Vagina (tissue), 2 donors: ENCODE measurements at places on chromosomes 6 and 20.

- DNase-seq = no peak
These were observed 620.1 kb downstream of the COL12A1 start for GRCh38 chr6:74585753-74586152.

GRCh38 chr6:113578691-113579090, 278.5 kb upstream of the MARCKS start:
- no peak for DNase-seq

DNA sequence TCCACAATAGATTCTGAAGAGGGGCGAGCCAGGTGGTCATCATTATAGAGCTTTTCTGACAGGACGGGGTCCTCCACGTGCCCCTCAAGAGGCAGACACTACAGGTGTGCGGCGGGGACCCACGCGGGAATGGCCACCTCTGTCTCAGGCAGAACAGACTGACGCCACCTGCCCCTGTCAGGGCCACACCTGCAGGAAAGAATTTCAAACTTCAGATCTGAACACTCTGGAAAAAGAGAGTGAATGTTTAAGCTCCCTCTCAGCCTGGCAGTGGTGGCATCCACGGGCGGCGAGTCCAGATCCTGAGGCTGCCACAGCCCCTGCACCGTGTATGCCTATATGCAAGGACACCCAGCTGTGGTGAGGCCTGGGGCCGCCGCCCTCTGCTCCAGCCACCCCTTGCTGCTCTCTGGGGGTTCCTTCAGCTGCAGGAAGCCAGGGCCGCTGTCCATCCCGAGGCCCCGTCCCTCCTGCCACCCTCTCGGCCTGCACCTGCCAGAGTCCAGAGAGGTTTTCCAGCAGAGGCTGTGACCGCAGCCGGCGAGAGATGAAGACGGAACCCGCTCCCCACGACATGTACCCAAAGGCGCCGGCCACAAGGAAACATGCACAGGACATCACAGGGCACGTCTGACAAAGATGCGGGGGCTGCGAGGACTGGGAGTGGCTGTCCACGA, 234.9 kb downstream of the ERMARD start:
- no peak for DNase-seq

DNA sequence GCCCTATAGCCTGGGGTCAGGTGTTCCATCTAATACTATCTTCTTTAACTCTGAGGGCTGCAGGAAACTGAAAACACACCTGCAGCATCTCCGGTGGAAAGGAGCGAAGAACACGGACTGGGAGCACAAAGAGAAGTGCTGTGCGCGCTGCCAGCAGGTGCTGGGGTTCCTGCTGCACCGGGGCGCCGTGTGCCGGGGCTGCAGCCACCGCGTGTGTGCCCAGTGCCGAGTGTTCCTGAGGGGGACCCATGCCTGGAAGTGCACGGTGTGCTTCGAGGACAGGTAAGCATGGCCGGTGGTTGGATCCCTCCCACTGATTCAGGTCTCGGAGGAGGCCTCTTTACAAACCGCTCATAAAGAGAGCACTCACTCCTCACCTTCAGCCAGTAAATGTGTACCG, 15.5 kb downstream of the SYTL3 start:
- DNase-seq = no peak

DNA sequence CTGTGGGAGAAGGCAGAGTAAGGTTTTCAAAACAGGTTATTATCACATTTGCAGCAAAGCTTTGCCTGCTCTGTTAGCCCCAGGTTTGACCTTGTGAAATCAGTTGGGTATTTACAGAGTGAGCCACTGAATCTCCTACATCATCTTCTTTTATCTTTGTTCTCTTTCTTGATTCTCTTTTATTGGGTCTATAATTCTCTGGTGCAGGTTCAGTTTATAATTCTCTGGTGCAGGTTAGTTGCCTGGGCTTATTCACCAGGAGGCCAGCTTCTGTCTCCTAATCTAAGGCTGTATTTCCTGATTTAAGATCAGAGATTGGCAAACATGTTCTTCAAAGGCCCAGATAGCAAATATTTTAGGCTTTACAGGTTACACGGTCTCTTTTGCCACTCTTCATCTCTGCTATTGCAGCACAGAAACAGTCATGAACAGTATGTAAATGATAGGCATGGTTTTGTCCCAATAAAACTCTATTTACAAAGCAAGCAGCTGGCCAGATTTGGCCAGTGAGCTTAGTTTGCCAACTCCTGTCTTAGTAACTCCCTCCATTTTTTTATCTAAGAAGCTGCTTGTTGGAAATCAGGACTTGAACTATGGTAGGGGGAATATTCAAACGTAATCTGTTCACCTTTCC, 205.0 kb upstream of the RIMS1 start:
- DNase-seq = no peak

DNA sequence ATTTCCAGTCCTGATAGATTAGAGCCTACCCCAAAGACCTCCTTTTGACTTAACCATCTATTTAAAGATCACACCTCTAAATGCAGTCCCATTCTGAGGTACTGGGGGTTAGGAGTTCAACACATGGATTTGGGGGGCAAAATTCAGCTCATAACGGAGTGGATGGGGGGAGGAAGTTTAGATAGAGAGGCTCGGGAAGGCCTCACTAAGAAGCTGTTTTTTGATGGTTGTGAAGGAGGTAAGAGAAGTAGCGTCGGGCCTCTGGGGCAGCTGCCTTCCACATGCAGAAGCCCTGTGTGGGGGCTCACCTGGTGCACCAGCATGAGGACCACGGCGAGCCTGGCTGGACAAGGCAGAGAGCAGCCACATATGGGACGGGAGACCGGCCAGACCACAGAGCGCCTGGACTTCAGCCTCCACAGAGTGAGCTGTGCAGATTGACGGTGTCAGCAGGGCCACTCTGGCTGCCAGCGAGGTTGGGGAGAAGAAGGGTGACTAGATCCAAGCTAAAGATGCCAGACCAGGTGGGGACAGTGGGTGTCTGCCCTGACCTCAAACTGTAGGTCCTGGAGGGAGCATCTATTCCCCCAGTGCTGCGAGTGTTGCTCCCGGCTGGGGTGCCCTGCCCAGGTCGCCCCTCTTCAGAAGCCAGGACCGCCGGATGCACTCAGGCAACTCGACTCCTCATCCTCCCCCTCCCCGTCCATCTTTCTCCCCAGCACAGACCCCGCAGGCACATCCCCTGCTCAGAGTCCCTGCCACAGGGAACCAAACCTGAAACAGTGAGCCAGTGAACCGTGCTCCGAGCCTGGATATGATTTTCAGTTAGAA, 5.1 kb upstream of the SYNJ2 start:
- no peak for DNase-seq

DNA sequence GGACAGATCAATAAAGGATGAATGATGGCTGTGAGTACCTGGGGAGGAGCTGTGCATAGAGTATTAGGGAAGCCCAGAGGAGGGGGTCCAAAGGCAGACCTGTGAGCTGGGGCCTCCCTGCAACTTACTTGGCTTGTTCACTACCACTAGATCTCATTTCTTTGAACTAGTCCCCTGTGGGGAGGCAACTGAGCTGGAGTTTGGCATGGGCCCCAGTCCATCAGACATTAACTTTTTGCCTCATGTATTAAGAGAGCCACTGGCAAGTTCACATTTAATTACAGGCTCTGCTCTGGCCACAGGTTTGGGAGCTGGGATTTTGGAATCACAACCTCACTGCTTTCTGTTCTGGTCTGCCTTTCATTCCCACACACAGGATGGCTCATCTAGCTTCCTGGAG, 254.1 kb downstream of the PRL start:
- no peak for DNase-seq

DNA sequence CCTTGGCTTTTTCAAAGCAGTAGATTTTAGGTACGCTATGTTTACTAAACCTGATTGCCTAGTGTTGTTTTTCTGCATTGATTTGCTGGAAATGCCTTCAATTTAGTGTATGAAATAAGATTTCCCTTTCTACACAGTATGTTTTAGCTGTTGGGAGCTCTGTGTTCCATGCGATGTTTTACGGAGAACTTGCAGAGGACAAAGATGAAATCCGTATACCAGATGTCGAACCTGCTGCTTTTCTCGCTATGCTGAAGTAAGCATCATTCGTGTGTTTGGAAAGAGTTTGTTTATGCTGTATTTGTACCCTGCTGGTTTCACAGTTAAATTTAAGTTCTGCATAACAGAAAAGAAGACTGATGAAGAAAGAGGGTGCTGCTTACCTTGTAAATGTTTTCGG, 1.9 kb downstream of the BTBD3 start:
- no peak for DNase-seq

- no peak for DNase-seq
These were observed 33.0 kb upstream of the KIAA1586 start for GRCh38 chr6:57013521-57013926.

GRCh38 chr6:33886673-33887144, 82.9 kb upstream of the MLN start:
- no peak for DNase-seq

DNA sequence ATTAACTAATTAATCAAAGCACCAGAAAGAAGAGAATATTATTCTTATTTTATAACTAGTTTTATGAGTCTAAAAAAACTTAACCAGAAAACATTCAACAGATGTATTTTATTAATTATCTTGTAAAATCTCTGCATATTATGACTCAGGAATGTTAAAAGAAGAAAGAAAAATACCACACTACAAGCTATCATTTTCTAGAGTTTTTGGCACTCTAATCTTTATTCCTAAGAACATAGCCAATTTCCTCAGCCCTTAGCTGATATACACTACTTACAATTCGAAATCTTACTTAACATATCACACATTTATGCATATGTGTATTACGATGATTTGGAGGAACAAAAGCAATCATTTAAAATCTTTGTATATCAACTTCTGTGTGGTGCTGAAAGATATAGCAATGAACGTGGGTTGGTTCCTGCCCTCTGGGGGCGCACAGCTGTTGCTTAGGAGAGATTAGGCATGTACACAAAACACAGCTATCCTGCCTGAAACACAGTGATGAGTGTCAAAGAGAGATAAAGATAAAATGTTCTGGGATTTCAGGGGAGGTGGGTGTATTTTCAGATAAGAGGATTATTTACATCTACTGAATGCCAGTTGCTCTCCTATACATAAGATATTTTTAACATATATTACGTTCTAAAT, 404.5 kb downstream of the SYNE1 start:
- no peak for DNase-seq

DNA sequence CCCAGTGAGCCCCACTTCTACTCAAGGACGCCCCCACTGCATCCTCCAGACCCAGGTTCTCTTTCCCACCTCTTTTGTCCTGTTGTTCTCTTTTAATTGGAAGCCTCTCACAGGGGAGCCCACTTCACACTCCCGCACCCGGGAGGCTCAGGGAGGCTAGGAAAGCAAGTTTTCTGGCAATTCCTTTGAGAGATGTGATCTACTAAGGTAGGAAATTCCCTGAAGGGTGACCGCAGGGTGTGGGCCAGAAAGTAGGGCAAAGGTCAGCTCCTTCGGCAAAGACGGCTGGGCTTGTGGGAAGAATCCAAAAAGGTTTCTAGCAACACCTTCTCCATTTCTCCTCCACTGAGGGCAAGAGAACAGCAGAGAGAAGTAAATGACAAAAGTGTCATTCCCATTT, 98.1 kb upstream of the PTPN1 start:
- no peak for DNase-seq

DNA sequence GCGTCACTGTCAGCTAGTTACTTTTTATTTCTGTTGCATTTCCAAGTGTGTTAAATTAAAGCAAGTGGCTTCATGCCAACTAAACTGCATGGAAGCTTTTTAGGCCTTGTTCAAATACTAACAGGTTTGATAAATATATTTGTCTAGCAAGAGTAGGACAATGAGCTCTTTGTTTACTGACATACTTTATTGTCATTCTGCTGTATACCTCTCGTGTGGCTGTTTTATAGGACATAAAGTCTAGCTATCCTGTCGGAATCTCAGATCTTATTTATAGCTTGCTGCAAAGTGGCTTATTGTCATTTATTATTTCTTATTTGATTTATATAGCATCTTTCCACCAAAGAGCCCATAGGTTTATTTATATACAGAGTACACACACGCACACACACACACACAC, 711.1 kb downstream of the KIF16B start:
- no peak for DNase-seq

DNA sequence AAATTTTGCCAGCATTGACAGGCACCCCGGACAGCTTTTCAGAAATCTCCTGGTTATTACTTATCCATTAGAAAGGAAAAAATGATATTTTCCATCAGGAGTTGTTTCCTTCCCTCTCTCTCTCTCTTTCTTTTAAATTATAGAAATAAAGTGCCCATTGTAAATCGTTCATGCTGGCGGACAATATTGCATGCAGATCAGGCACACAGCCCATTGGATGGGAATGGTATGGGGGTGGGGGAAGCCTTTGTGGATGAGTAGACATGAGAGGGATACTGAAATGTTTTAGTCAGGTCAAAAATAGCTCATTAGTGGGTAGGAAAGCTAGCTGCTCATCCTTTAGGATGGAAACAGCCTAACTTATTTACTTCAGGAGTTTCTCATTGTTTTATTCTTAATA, 764.9 kb upstream of the MMS22L start:
- DNase-seq = no peak

GRCh38 chr6:159982731-159983506, 14.0 kb downstream of the IGF2R start:
- no peak for DNase-seq

GRCh38 chr6:16483315-16483875, 245.0 kb downstream of the GMPR start:
- no peak for DNase-seq

DNA sequence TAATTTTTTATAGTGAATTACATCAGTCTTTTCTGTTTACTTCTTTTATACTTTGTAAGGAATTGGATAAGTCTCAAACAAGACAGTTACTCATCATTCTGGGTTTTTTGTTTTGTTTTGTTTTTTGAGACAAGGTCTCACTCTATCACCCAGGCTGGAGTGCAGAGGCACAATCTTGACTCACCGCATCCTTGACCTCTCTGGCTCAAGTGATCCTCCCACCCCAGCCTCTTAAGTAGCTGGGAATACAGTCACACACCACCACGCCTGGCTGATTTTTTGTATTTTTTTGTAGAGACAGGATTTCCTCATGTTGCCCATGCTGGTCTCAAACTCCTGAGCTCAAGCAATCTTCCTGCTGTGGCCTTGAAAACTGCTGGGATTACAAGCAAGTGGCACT, 524.3 kb downstream of the EYS start:
- no peak for DNase-seq

DNA sequence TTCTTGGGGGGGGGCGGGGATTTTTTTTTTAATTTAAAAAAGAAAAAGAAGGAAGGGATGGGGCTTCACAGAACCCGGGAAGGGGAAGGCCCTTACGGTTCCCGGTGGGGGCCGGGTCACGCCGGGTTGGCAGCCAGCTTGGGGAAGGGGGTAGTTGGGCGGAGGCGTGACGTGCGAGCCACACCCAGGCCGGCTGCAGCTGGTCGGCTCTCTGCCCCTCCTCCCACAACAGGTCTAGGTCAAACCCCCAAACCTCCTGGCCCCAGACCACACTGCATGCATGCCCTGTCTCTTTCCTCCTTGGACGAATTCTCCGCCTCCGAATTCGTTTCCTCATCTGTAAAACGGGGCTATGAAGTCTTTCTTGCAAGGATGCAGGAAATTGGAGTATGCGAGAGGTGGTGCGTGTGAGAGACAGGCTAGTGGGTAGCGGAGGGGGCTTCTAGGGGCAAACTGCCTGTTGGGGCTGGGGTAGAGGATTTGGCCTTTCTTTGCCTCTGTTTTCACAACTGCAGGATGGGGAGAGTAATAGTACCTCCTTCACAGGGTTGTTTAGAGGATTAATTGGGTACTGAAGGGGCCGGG, 828 bp downstream of the HCK start:
- DNase-seq = no peak
